Cortex of kidney (tissue), 1 donor: ENCODE measurements at places on chromosomes 16 and 17.

GRCh38 chr17:12230481-12231354, 210.0 kb downstream of the MAP2K4 start:
- no peak for DNase-seq

DNA sequence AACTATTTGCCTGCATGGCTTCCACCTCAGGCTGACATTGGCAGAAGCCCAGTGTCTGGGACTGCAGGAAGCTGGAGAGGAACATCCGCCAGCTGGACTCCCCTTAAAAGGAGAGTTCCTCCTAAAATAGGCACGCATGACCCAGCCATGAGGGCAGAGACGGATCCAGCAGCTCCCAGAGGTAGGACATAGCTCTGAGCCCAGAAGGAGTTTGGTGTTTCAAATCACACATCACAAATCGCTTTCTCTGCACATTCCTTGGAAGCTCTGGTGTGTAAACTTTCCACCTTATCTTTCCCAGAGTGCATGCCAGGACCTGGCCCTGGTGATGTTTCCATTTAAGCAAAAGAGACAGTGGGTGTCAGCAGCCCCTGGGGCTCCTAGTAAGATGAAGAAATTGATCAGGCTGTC, 231.1 kb upstream of the CDH5 start:
- no peak for DNase-seq

DNA sequence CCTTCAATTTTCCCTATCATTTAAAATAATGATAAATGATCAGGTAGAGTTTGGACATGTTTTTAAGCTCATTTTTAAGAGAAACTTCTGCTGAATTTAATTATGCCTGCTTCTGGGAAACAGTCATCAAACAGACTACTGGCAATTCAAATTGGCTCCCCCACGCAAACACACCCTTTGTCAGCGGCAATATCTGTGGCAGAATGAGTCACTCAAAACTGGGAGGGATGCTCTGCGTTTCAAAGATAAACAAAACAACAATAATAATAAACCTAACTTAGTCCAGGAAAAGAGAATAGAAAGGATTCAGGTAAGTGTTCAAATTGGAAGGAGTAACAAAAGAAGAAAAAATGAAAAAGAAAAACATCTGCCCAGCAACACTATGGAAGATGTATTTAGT, 108.1 kb upstream of the ERCC4 start:
- DNase-seq = no peak

DNA sequence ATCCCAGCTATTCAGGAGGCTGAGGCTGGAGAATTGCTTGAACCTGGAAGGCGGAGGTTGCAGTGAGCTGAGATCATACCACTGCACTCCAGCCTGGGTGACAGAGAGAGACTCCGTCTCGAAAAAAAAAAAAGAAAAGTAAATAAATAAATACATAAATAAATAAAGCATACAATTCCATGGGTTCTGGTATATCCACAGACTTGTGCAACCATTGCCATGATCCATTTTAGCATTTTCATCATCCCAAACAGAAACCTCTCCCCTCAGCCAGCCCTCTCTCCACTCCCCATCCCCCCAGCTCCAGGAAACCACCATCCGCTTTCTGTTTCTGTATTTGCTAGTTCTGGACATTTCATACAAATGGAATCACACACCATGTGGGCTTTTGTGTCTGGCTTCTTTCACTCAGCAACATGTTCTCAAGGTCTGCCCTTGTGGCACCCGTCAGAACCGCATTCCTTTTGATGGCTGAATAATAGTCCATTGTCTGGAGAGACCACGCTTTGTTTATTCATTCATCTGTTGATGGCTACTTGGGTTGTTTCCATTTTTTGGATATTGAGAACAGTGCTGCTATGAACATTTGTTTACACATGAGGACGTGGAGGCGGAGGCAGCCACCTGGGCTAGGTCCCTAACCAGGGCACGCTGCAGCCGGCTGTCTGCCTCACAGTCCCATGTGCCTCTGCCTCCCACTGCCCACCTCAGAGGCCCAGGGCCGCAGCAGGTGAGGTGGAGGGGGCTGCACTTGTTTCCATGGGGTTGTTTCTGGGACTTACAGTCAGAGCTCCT, 76.2 kb downstream of the NT5M start:
- no peak for DNase-seq

DNA sequence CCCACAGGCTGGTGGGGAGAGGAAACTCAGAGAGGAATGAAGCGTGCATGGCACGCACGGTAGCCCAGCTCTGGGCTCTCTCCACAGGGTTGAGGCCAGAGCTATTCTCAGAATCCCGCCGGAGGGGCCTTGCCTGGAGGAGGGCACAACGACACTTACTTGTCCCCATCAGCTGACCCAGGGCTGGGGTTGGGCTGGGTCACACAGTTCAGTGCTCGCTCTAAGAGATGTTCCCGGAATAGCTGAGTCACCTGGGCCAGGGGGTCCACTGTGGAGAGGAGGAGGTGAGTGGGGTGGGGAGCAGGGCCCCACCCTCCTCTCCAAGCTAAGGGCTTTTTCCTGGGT, 21.8 kb downstream of the SREBF1 start:
- no peak for DNase-seq

- DNase-seq = no peak
Observed at GRCh38 chr17:43591779-43592562, 45.8 kb upstream of the ETV4 start.

DNA sequence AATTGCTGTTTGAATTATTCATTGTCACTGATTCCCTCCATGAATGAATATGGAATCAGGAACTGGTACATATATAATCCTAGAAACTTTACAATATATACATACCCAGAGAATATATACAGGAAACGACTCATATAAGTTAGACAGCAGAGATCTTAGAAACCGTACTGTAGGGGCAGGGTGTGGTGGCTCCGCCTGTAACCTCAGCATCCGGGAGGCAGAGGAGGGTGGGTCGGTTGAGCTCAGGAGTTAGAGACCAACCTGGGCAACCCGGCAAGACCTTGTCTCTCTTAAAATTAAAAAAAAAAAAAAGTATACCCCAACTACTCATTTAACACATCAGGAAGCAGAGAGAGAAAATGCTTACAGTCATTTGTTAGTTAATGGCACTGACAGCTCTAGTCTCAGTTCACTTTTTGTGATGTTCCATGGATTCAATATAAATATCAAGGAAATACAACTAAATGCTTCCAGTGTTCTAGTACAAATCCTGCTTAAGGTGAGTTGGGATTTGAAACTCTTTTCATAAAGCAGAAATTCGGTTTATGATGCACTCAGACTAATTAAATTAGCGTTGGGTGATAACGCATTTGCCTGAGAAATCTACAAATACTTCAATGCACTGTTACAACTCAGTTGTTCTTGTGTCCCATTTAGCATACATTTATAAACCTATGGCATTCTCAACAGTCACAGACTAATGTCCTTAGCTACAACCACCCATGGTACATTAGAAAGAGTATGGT, 5.6 kb downstream of the GLG1 start:
- no peak for DNase-seq

DNA sequence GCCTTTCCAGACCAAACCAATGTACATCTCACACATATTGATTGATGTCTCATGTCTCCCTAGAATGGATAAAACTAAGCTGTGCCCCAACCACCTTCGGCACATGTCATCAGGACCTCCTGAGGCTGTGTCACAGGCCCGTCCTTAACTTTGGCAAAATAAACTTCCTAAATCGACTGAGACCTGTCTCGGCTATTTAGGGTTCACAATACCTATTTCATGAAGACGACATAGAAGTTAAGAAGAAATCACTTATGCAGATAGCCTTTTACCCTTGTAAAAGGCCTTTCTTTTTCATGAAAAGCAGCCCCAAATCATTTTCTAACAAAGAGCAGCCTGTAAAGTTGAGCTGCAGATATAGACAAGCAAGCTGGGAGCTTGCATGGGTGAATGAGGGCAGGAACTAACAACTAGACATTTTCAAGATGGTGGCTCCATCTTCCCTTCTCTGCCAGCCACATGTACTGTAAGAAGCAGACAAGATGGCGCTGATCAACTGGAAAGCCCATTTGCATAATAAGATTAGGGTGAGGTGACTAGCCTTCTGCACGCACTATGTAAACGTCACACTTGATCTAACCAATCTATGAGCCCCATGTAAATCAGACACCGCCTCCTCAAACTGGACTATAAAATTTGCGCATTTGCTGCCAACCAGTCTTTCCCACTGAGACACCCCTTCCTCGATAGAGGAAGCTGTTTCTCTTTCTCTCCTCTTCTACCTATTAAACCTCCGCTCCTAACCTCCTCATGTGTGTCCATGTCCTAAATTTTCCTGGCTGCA, 4.7 kb upstream of the KDM8 start:
- DNase-seq = no peak

DNA sequence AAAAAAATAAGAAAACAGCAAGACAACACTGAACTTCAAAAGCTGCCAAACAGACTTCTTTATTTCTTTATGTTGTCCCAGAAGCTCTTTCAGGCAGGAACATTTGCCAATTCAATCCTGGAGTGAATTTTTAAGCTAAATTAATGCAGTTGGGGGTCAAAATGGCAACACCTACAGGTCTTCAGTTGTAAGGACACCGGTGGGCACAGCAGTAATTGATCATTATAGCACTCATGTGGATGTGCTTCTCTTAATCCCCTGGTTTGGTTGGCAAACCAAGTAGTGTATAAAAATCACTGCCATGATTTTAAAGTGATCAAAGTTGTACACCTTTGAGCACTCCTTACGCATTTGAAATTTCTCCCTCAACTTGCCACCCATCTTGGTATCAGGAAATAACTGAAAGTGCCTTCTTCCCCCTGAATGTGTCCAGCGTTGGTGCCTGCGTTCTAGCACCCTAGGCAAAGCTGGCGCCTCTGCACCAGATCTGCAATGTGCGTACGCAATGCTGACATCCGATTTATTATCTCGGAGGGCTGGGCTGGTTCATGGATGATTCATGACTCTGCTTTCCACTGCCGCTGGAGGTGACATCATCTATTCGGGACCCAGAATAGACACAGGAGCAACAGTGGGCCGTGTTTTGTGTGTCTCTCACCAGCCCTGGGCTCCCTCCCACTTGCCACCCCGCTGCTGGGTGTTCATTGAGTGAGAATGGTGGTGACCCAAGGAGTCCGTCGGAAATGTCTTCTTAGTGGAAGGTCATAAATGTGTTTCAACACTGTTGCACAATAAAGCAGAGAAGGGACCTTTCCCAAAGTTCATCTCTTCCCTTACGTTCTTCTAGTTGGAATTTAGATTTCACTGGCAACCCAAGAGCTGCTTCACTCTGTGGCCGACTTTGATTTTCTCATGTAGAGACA, 203.4 kb downstream of the CCDC182 start:
- no peak for DNase-seq

GRCh38 chr17:51322390-51323029, 62.2 kb downstream of the UTP18 start:
- DNase-seq = no peak

- DNase-seq = no peak
Observed at GRCh38 chr16:74734361-74735161, 33.9 kb upstream of the MLKL start.

DNA sequence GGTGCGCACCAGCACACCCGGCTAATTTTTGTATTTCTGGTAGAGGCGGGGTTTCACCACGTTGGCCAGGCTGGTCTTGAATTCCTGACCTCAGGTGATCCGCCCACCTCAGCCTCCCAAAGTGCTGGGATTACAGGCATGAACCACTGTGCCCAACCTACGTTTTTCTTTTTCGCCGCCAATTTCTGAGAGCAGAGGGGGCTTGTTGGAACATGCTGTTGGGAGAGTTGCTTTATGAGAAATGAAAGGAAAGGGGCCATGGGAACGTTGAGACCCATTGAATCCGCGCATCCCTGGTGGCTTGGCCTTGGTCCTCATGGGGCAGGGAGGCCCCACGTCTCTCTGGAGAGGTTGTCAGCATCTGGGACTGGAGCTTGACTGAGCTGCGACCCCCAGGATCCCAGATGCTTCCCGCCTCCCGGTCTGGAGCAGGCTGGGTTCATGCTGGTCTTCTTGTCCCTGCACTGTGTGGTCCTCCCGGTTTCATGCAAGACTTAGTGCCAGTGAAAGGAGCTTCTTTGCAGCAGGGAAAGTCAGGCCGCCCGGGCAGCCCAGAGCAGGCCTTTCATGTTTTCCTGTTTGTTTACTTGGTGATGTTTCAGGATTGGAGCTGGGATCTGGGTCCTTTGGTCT, 22.8 kb downstream of the CRISPLD2 start:
- DNase-seq = no peak

DNA sequence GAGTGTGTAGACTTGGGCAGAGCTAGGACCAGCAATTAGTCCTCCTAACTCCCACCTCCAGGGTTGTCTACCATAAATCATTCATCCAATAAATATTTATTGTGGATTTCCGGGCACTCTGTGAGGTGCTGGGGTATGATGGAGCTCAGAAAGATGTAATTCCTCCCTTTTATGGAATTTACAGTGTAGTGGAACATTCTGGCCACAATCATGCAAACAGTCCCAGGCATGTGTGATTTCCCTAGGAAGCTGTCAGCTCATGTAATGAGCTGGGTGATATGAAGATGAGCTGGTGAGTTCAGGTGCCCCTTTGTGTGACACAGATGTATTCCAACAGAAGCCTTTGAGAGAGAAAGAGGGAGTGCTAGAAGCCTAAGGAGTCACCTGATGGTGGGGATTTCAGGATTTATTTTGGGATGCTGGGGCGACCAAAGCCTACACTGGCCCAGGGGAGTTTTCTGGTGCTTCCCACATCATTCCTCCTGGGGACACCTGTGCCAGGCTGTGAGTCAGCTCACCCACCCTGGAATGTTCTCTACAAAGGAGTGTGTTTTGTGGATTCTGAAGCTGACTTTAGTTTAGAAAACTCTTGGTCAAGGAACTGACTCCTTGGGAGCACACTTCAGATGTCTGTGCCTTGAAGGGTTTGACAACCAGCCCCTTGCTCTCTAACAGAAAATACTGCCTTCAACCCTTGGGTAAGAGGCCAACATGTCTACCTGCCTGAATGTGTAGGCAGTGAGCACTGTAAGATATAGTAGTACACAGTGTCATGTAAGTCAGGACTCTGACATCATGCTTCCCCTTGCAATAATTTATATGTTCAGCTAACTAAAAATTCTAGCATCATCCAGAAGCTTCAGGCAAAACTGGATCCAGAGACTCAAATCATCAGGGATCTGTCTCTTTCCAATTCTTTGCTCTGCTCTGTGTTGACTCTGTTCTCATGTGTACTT, 42.9 kb downstream of the HS3ST4 start:
- no peak for DNase-seq

GRCh38 chr16:85361441-85362118, 249.3 kb upstream of the CIBAR2 start:
- DNase-seq = no peak

- no peak for DNase-seq
Observed at GRCh38 chr17:12973496-12974004, 44.3 kb downstream of the ELAC2 start.

DNA sequence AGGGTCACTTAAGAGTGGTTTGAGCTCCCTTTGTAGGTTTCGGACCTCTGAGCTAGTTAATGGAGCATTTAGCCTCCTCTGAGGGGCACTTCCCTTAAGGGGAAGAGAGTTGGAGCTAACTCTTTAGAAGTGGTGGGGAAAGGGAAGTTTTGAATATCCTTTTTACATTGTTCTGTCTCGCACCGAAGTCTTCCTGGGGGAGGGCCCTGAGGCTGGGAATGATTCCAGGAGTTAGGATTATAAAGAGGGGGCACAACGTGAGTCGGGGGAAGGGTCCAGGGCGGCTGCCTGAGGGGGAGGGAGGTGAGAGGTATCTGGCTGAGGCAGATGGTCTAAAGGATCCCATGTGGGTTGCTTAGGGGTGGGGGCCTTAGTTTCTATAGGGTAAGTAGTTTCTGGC, 32.3 kb downstream of the SEC14L1 start:
- no peak for DNase-seq

- no peak for DNase-seq
Observed at GRCh38 chr17:66985338-66986237, 21.1 kb downstream of the CACNG4 start.
